ENCODE measurements at places on chromosomes 4 and X. TPM values are rescaled to one million over a fixed set of nuclear protein-coding genes. Genes with fewer than 3 reads are reported as not detected.

- DNase-seq: no peak
- no peak overlapping the region for H3K4me3 ChIP-seq
- H3K27ac ChIP-seq: no peak overlapping the region
- peaks cover 21% of the 10 kb centered on the region for H3K36me3 ChIP-seq
Measured at GRCh38 chr4:2954358-2955185, 8.6 kb downstream of the NOP14 start.

Gene ART3
- not detected for total RNA-seq

Gene IGSF1
- total RNA-seq: 3.9 TPM

Gene GCNA
- 2.3 TPM for total RNA-seq

Measured in neural crest cell (in vitro differentiated cells).